ENCODE measurements at places on chromosomes 3 and 15.

- no peak for DNase-seq
Observed at GRCh38 chr15:71244250-71244649, 129.0 kb downstream of the THSD4 start.

GRCh38 chr3:119084371-119085069, 49.9 kb upstream of the IGSF11 start:
- no peak for DNase-seq

GRCh38 chr3:169344465-169344864, 319.0 kb downstream of the MECOM start:
- DNase-seq: no peak

DNA sequence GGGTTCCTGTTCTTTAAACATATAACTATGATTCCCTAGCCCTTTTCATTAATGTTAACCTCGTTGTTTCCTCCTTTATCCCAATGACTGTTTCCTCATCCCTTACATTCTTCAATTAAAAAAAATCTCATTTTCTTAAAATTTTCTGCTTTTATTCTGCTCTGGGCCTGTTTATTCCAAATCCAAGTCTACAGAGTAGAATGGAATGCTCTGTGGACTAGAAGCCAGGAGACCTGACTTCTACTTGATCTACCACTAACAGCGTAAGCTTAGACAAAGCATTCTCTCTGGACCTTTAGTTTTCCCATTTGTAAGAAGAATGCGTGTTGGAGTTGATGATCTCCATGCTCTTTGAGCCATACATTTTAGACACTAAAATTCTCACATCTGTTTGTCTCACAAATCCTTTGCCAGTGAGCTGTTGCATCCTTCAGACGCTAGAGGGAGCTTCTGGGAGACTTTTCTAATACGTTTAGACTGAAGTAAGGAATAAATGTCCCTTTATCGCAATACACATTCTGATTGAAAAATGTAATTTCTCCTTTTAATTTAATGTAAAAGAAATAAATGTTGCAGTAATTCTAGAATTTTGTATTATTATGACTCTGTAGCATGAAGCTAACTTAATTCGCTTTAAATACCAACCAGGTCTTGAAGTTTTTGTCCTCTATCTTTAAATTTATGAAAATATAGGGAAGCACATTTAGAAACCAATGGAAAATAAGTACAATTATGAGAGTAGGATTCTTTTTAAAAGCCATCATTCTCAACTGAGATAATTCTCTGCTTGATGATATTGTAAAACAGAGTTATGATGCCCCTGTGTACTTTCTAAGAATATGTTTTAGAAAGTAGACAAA, 21.7 kb upstream of the GMNC start:
- no peak for DNase-seq

DNA sequence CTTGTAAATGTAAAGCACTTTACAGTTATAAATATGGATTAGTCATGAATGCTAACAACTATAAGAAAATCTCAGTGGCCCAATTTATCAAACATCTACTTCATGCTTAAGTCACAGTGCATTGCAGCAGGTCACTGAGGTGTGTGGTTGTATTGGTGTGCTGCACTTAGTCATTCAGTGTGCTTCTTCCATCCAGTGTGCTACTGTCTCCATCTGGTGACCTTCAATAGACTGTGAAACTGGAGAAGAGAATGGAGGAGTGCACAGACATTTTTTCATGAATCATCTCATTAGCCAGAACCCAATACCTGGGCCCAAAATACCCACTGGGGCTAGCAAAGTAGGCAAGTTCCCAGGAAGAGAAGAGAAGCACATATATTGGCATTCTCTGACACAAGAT, 199.6 kb downstream of the SHOX2 start:
- DNase-seq: no peak

DNA sequence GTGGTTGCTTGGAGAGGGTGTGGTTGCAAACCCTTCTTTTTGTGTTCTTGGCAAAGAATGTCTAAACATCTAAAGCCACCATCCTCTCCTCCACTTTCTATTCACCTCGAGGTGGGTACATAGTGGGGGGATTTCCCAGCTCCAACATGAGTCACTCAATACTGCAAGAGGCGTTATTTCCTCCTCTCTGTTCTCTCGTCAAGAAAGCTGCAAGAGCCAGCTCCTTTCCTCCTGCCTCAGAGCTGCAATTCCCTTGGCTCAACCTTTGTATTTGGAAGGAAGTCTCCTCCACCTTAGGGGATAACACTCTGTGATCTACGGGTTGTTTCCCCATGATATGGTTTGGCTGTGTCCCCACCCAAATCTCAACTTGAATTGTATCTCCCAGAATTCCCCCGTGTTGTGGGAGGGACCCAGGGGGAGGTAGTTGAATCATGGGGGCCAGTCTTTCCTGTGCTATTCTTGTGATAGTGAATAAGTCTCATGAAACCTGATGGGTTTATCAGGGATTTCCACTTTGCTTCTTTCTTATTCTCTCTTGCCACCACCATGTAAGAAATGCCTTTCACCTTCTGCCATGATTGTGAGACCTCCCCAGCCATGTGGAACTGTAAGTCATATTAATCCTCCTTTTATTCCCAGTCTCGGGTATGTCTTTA, 138.4 kb downstream of the PLCL2 start:
- DNase-seq: peak; percentile 42

DNA sequence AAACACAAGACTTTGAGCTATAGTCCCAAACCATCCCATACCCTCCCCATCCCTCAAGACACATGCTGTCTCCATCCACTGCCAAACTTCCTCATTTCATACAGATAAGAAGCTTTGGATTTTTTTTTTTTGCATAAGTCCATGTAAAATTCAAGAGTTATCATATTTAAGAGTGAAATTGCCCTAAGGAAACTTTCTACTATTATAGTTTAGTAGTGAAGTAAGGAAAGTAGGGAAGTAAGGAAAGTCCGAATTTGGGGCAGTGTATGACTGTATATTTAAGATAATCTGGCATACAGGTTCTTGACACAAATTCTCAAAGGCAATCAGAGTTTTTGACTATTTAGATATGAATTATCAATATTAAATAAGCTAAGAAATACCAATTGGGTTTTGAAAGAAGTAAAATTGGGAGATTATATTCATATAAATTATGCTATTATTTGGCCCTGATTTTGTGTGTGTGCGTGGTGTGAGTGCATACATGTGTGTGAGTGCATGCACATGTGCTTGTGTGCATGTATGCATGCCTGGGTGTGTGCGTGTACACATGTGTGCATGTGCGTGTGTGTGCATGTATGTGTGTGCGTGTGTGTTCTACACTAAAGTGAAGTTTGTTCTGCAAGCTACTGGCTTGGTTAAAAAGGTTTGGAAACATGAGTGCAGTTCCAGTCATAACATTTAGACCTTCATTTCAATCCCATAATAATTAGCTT, 83.6 kb upstream of the MBNL1 start:
- no peak for DNase-seq

- DNase-seq: no peak
Observed at GRCh38 chr3:50620820-50621219, 3.9 kb downstream of the MAPKAPK3 start.

DNA sequence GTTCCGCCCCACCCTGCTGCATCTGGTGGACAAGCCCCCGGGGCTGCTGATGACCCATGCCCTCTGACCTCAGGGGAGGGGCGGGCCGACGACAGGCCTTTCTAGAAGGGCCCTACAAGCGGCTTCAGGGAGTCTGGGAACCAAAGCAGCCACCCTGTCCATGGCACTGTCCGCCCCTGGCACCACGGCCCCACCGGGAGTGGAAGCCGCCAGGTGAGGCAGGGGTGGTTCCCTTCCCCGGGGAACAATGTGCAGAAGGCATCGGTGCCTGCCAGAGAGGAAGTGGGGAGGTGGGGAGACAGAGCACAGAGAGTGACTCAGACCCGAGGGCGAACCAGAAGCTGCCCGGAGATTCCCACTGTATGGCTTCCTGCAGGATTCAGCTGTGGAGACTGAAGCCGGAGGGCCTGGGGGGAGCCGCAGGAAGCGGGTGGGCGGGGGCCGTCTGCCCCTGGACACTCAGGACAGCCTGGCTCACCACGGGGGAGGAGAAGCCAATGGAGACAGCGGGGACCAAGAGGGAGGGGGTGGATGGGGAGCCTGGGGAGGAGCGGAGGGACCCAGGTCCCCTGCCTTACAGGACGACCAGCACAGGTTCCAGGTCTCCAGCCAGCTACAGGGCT, 134.0 kb downstream of the TPRA1 start:
- DNase-seq: no peak

DNA sequence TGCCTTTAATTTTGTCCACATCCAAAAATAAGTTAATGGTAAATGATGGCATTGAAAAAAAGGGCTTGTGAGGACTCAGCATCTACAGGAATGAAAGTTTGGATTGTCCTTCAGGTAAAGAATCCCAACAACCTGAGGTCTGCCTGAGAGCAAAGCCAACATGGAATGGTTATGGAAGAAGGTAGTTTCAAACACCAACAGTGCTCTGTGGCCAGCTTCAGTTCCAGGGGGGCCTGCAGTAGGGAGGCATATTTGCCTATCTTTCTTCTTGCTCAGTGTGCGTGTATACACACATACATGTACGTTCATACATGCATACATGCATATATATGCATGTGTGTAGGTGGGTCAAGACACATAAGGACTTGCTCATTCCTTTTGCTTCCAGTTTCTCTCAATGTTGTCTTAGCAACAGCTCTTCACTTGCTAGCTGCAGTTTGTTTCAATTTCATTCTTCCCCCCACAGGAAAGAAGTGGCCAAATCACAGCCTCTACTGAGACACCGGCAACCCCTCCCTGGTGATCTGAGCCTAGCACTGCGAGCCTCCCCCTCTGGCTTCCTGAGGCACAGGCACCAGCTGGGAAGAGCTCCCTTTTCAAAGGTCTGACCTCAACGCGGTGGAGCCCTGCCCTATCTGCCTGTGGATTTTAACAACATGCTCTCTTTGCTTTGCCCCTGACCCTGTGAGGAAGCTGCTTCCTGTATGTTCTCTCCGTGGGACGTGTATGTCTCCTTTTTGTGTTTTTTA, 146.2 kb downstream of the KLF13 start:
- DNase-seq: peak; percentile 71

GRCh38 chr3:43170553-43170952, 64.7 kb upstream of the POMGNT2 start:
- no peak for DNase-seq

GRCh38 chr15:28113394-28114113, 14.4 kb upstream of the OCA2 start:
- DNase-seq: no peak

GRCh38 chr15:55496716-55497115, 11.3 kb downstream of the DNAAF4 start:
- no peak for DNase-seq

DNA sequence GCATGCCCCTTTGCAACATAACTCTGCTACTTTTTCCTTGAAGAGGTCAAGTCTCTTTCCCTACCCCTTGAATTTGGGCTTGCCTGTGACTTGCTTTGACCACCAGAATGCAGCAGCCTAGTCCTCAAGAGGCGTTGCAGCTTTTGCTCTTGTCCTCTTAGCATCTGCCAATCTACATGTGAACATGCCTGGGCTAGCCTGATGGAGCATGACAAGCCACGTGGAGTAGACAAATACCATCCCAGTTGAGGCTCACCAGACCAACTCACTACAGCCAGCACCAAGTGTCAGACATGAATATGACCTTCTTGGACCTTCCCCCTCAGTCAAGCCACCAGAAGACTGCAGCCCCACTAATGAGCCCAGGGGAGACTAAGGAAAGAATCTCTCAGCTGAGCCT, 32.9 kb downstream of the AMOTL2 start:
- DNase-seq: no peak

- no peak for DNase-seq
Observed at GRCh38 chr15:60128710-60129109, 124.6 kb downstream of the FOXB1 start.

GRCh38 chr3:12345584-12346494, 57.0 kb downstream of the PPARG start:
- no peak for DNase-seq

DNA sequence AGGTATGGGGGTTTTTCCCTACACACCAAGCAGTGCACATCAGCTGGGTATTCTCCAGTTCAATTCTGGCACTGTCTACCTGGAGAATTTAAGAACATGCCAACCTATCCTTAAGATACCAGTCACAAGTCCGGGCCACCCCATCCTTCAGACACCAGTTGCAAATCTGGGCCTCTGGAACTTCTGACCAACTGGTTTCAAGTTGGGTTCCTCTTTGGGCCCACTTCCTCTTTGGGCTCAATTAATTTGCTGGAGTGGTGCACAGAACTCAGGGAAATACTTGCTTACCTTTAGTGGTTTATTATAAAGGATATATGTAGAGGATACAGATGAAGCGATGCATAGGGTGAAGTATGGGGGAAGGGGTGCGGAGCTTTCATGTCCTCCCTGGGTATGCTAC, 25.3 kb downstream of the GLCE start:
- no peak for DNase-seq

Measured in CD4-positive, alpha-beta T cell treated with Interferon alpha-2 for 1 hour (primary cell).